SIG-M5 (cell line): ENCODE measurements at places on chromosomes 6 and 20.

- no peak for DNase-seq
Observed at GRCh38 chr20:37236462-37236861, 25.2 kb downstream of the GHRH start.

- DNase-seq: no peak
Observed at GRCh38 chr6:137736911-137737310, 130.1 kb upstream of the TNFAIP3 start.

GRCh38 chr20:32465092-32465900 is 107.2 kb downstream of the ASXL1 start:
- no peak for DNase-seq

DNA sequence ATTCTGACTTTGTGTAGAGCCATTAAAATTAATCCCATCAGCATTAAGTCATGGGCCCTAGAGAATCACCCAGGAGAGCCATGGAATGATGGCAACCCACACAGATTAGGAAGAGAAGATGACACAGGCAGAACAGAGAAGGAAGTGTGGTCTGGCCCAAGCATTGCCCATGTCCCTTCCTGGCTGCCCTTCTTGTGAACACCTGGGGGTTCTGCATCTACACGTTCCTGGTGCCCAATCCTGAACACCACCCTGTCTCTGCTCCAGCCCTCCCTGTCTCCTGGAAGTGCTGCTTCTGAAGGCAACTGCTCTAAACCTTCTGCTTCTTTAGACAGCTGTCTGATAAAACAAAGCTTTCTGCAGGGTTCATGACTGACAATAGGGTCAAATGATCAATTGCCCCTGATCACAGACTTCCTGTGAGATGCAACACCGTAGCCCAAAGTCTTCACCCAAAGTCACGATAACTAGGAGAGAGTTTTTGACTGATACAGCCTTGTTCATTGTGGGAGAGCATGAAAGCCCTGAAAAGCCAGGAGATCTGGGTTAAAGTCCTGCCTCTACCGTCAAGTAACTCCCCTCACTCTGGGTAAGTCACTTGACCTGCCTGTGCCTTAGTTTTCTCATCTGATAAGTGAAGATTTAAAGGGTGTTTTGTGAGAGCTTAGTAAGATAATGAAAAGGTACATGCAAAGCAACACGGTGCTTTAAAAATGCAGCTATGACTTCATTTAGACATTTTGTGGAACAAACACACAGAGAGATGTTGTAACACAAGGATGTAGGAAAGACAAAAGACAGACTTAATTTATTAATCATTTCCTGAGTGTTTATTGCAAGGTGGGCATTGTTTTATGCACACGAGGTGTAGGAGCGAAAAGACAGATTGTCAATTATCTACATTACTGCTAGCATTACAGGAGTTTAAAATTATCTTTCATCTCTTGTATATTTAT is 291.2 kb upstream of the STXBP5 start:
- no peak for DNase-seq

- no peak for DNase-seq
Observed at GRCh38 chr6:5181510-5182317, 79.0 kb downstream of the LYRM4 start.

DNA sequence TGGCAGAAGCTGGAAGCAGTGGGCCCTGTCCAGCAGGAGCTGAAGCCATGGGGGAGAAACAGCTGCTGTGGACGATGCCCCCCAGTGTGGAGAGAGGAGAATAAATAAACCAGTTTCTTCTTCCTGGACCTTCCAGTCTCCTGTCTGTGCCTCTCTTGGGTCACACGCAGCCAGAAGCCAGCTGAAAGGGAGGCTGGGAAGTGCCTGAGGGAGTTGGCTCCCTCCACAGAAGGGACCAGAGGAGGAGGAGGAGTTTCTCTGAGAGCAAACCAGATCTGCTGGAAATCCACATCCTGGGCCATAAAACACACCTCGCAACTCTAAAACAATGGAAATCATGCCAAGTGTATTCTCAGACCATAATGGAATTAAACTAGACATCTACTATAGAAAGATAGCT is 577.0 kb downstream of the CDH26 start:
- DNase-seq: no peak

- no peak for DNase-seq
Observed at GRCh38 chr6:13761361-13762036, 49.9 kb upstream of the RANBP9 start.

- DNase-seq: no peak
Observed at GRCh38 chr20:44418069-44418905, 57.4 kb upstream of the TTPAL start.

- no peak for DNase-seq
Observed at GRCh38 chr6:66985816-66986215, 1278.8 kb upstream of the EYS start.

DNA sequence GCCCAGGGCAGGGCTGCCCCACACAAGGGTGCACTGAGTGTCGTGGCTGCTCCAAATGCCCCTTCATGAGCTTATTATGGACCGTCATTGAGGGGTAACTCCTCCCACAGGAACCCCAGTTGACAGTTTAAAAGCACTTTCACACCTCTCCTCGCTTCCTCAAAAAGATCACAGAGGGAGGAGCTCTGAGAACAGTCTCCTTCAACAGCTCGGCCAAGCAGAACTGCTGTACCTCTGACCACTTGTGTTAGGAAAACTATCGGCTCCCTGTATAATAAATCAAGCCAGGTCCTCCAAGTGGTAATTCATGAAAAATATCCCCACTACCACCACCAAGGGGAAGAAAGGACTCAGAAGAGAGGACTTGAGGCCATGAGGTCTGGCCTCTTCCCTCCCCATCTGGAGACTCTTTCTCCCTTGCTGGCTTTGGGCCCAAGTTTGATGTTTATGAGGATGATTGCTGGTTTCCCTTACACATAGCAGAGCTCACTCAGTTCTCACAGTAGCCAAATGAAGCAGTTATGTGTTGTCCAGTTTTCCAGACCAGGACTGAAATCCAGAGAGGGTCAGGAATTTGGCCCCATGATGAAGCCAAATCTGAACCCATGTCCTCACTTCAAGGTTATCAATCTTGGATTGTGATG is 8.7 kb downstream of the SNX21 start:
- no peak for DNase-seq

DNA sequence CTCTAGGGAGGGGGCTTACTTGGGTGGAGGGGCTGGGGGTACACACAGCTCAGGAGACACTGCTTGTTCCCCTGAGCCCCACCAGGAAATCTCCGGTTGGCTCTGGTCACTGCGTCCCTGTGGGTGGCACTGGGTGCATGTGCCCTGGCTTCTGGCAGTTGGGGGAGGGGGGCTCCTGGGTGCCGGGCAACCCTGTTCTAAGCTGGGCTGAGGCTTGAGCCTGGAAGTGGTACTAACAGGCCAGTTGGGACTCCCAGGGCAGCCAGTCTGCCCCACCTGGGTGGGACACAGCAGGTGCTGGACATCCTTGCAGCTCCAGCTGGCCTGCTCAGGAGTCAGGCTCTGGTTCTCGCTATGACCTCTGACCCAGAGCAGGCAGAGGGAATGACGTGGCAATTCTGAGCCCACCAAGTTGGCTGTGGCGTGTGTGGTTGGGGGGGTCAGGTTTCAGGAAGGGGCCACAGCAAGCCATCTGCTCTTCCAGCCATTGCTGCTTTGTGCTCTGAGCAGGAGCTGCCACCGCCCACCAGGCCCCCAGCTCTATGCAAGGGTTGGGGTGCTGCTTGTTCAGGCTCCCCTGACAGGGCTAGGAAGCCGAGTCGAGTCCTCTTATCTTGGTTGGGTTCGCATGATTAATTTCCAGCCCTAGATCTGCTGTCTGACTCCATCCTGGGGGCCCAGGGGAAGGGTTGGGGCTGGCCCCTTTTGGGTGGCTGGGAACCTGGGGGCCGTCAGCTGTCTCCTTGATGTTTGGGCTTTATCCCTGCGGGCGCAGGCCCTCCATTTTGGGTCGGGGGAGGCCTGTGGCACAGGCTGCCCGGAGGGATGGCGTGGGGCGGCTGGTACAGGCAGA is 590 bp downstream of the C20orf204 start:
- DNase-seq: no peak

DNA sequence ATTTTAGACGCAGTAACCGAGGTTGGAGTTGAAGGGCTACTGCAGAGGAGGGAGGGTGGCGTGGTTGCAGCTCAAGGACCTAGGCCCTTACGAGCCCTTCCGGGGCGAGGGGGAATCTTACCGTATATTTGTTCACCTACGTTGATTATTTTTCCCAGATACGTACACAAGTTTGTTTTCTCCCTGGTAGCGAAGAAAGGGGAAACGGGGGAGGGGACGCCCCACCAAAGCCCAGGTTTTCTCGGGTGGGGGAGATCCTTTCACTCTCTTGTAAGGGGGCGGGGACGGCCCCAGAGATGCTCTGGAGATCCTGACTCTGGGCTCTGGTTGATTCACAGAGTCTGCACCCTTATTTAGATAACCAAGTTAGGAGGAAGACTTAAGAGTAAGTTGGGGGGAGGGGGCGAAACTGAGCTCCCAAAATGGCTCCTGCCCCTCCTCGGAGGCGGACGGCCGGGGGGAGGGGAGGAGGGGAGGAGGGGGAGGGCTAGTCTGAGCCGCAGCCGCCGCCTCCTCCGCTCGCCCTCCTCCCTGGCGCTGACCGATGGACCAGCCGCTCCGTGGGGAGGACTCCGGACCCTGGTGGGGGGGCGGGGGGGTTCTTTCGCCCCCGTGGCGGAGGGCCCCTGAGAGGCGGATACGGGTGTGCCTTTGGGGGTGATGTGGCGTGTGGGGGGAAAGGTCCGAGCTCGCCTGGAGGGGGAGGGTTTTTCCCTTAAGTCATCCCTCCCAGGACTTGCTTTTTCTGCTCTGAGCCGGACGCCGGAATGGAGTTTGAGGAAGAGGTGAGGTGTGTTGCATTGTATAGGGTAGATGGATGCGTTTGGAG is 2.2 kb downstream of the BRD2 start:
- no peak for DNase-seq
